ENCODE measurements at places on chromosomes 13 and 19. TPM values are rescaled to one million over a fixed set of nuclear protein-coding genes. Genes with fewer than 3 reads are reported as not detected.

The TMEM145 gene
- not detected for polyA plus RNA-seq

The RPL36 gene
- polyA plus RNA-seq, result 912 TPM

The MAST1 gene
- polyA plus RNA-seq, result 0.25 TPM

The CYSLTR2 gene
- polyA plus RNA-seq, result not detected

The DPF1 gene
- 2.2 TPM for polyA plus RNA-seq

The HSPB6 gene
- 21.0 TPM for polyA plus RNA-seq

The METTL21C gene
- not detected for polyA plus RNA-seq

The KASH5 gene
- not detected for polyA plus RNA-seq

The LONP1 gene
- polyA plus RNA-seq, result 77.4 TPM

The WDR88 gene
- not detected for polyA plus RNA-seq

The ATP4A gene
- not detected for polyA plus RNA-seq

The CGB2 gene
- not detected for polyA plus RNA-seq

The ZNF549 gene
- polyA plus RNA-seq, result 2.5 TPM

The FGF22 gene
- polyA plus RNA-seq, result not detected

The MEIS3 gene
- 51.3 TPM for polyA plus RNA-seq

The CDX2 gene
- polyA plus RNA-seq, result not detected

The NECTIN2 gene
- 80.6 TPM for polyA plus RNA-seq

The RFPL4A gene
- not detected for polyA plus RNA-seq

The UQCR11 gene
- 213 TPM for polyA plus RNA-seq

The IL12RB1 gene
- 0.10 TPM for polyA plus RNA-seq

The GPR12 gene
- polyA plus RNA-seq, result not detected

The IGFLR1 gene
- polyA plus RNA-seq, result 1.1 TPM

The KLK4 gene
- polyA plus RNA-seq, result not detected

The HSD11B1L gene
- 5.6 TPM for polyA plus RNA-seq

The ADPRHL1 gene
- polyA plus RNA-seq, result 1.1 TPM

The SCGB2B2 gene
- not detected for polyA plus RNA-seq

The JSRP1 gene
- not detected for polyA plus RNA-seq

The C19orf33 gene
- 0.88 TPM for polyA plus RNA-seq

The ZNF560 gene
- polyA plus RNA-seq, result 0.38 TPM

The GPR4 gene
- 0.06 TPM for polyA plus RNA-seq

The TMEM147 gene
- 167 TPM for polyA plus RNA-seq

The ZNF226 gene
- polyA plus RNA-seq, result 16.4 TPM

The COG6 gene
- 14.4 TPM for polyA plus RNA-seq

The CTXN1 gene
- 2.0 TPM for polyA plus RNA-seq

The CYP4F12 gene
- not detected for polyA plus RNA-seq

The PIBF1 gene
- 4.1 TPM for polyA plus RNA-seq

The POLR2I gene
- 94.0 TPM for polyA plus RNA-seq

The ADGRL1 gene
- 4.0 TPM for polyA plus RNA-seq

The STXBP2 gene
- 28.6 TPM for polyA plus RNA-seq

The CEBPA gene
- 0.28 TPM for polyA plus RNA-seq

The POP4 gene
- polyA plus RNA-seq, result 81.4 TPM

The USHBP1 gene
- polyA plus RNA-seq, result not detected

The CYP4F2 gene
- not detected for polyA plus RNA-seq

The PRKCG gene
- polyA plus RNA-seq, result not detected

The OR7A5 gene
- polyA plus RNA-seq, result not detected

The SPART gene
- polyA plus RNA-seq, result 32.7 TPM

The CAPNS1 gene
- polyA plus RNA-seq, result 1,299 TPM

The CLEC17A gene
- not detected for polyA plus RNA-seq

The ZNF112 gene
- polyA plus RNA-seq, result 1.9 TPM

The RASGRP4 gene
- polyA plus RNA-seq, result not detected

The ZSCAN22 gene
- 2.1 TPM for polyA plus RNA-seq

The ICAM3 gene
- polyA plus RNA-seq, result 11.7 TPM

The GFY gene
- polyA plus RNA-seq, result not detected

The CAMSAP3 gene
- not detected for polyA plus RNA-seq

Data from BJ (cell line).